ENCODE measurements at places on chromosomes 5 and 9.

DNA sequence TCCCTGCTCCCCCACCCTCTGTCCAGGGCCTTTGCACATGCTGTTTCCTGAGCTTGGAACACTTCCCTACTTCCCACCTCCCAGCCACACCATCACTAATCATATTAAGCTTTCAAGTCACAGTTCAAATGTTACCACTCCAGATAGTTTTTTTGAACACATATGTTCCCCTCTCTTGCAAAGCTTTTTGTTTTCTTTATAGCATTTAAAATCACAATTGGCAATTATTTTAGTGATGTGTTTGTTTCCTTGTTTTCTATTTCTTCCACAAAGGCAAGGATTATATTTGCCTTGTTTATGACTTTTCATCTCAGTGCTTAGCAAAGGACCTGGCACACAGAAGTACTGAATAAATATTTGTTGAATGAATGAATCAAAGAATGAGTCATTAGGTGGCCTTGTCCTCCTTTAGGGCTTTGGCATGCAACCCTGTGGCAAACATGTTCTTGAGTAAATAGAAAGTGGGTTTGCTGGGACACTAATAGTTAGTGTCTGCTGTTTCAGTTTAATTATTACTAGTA, 386.8 kb downstream of the FGF10 start:
- DNase-seq: peak; percentile 47

DNA sequence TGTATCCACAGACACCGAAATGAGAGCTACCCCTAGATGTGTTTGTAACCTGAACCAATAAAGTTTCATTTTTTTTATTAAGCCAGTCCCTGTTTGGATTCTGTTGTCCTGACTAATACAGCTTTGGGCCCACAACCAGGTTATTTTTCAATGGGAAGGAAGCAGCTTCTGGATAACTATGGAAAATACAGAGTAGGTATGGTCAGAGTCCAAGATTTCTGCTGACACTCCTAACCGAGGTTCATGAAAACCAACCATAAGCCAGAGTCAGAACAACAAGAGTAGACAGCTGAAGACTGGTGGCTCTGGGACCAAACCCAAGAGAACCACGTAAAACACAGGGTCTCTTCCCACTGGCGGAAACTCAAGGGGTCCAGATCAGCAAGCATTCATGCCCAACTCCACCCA, 10.8 kb downstream of the KLF9 start:
- no peak for DNase-seq

DNA sequence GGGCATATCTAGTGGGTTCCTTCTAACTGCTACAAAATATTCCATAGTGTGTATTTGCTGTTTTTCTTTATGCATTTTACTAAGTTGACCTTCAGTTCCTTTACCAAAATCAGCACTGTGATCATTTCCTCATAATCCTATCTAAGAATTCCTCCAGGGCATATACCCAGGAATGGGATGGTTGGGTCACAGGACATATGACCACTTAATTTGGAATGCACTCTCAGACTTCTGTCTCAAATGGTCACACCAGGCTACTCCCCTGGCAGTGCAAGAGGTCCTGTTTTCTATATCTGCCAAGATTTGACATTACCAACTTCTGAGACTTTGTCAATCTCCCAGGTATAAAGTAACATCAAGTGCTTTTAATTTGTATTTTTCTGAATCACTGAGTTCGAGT, 63.9 kb downstream of the ADAMTS12 start:
- DNase-seq: no peak

DNA sequence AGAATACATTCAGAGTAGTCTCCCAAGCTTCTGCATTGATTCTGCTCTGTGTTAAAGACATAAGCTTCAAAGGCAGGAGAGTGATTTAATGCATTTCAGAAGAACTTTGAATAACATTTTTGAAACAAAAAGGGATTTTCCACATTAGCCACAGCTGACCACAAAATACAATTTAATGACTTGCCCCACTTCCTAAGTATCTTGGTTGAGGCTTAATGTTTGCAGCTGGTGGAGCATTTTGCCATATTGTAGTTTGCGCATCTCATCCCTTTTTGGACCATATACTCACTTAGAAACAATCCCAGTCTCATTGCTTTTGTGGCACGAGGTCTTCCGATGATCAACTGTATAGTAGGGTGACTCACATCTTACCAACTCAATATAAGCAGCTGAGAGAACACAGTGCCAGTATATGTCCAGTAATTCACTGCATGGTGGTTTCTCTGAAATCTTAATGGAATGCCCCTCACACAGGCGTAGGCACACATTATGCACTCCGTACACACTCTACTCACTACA, 455.8 kb upstream of the PTGER4 start:
- DNase-seq: peak; percentile 12

- no peak for DNase-seq
These were observed 391.3 kb downstream of the SLCO4C1 start for GRCh38 chr5:101904736-101905135.

- DNase-seq: peak; percentile 82
These were observed 2.0 kb downstream of the AK1 start for GRCh38 chr9:127875306-127875966.
